ENCODE measurements at places on chromosomes 5 and 9.

- no peak for ATAC-seq
These were observed 4.7 kb upstream of the GPR151 start for GRCh38 chr5:146520731-146521130.

DNA sequence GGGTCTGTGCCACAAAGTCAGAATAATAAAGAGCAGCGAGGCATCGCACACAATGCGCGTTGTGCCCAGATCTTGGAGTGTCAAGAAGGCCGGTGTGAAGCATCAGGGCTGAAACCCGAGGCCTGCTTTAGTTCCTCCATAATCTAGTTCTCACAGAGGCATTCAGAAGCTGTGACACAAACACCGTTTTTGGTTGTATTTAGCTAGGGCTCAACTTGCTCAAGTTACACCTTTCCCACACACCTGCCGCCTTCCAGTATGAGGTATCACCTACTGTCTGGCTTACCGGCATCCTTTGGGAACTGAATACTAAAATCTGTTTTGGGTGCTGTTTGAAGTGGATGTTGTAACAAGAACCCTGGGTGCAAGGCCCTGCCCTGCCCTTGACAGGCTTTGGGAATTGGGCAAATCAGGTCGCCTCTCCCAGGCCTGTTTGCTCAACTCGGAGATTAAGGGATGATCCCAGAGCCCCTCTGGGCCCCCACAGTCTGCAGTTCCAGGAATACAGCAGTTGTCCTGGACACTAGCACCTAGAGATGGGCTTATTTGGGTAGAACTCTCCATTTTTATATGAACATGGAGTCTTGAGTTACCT lies 27.0 kb downstream of the SLC25A25 start:
- no peak for ATAC-seq

- no peak for ATAC-seq
These were observed 39.5 kb downstream of the PLPP1 start for GRCh38 chr5:55495216-55495615.

DNA sequence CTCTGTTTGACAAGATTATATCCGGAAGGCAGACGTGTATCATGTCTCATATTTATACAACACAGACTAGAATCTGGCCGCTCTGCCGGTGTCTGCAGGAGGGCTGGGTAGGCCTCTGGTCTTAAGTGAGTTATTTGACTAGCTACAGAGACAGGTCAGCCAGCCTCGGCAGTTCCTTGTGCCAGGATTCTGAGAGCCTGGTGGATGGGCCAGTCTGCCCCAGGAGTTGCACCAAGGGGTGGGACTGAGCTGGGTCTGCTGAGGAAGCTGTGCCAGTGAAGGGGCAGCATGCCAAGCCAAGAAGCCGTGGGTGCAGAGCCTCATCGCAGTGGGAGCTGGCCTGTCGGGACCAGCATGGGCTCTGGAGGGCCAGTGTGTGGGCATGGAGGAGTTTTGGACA lies 7.1 kb downstream of the SNX18 start:
- peak; percentile 39 for ATAC-seq

GRCh38 chr9:70517926-70518610 lies 103.6 kb upstream of the KLF9 start:
- ATAC-seq, result no peak

DNA sequence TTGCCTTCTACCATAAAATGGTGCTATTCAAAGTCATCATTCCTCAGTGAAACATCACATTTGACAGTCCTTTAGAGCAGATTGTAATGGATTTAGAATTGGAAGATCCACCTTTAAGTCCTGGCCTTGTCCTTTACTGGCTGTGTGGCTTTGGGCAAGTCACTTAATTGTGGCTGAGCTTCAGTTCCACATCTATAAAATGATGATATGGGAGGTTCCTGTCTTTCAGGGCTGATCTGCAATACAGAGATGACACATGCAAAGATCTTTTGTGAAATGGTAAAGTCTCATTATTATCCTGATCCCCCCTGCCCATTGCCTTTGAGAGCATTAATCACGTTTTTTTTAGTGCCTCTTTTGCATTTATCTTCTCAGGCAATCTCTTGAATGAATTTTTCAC lies 58.2 kb downstream of the ZFAND5 start:
- ATAC-seq, result no peak

DNA sequence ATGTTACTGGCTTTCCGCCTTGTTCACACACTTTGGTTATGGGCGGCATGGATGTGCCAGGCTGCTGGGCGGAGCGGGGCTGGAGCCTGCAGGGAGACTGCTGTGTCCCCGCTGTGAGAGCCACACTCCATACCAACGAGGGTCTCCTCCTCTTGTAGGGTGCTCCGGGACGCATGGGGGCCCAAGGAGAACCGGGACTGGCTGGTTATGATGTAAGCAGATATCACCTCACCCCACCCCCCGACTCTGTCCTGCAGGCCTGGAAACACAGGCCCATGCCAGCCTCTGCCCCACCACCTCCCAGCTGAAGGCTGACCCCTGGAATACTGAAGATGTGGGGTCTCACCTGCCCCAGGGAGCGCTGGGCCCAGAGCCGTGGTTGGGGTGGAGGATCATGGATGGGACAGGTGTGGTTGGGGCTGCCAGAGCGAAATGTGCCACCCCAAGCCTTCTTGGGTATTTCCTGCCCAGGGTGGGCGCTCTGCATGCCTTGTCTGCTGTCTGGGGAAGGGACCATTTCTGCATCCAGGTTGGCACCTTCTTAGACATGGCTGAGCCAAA lies 39.3 kb upstream of the ORM1 start:
- ATAC-seq, result no peak

DNA sequence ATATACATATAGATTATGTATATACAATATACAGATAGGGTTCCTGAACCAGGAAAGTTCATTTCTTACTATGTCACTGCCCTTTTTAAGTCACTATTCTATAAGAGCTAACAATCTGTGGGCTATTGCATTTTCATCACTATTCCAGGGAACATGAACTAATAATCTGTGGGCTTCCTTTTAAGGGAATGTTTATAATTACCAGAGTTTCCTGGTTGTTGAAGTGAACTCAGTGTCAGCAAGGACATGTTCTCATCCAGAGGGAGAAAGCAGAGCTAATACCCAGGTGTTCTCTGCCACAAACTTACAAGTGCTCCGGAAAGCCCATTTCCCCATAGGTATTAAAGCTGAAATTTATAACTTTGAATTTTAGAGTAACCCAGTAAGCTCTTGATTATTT lies 69.6 kb downstream of the CWC27 start:
- ATAC-seq, result no peak
